ENCODE measurements at places on chromosomes 1 and 21. TPM values are rescaled to one million over a fixed set of nuclear protein-coding genes. Genes with fewer than 3 reads are reported as not detected.

DNA sequence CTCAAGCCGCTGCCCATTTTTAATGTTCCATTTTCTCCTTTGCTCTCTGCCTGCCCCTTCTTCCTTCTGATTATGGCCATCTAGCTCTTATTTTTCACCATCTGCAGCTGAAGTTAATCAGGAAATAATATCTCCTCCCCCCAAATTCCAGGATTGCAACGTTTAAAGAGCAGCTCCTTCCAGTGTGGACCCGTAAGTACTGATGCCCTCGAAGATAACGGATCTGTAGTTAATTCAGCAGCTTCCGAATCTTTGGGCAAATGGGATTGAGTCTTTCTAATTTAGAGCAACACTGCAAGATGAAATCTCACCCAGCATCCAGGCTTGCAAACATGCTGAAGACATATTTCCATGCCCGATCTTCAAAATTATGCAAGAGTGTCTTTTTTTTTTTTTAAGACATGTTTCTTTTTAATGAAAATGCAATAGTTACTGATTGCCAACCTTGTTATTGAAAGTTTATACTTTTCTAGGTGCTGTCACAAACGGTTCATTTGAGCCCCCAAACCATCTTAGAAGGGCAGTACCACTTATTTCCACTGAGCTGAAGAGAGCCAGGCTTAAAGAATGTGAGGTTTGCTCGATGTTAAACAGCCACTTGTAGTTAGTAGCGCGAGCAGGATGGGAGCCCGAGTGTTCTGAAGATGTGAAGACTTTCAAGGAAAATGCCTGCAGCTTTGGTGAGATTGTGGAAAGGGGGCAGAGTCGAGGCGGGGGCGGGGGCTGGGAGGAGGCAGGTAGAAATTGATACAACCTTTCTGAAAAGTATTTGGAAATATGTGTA, 10.9 kb upstream of the RCAN3 start:
- no peak for ATAC-seq

DNA sequence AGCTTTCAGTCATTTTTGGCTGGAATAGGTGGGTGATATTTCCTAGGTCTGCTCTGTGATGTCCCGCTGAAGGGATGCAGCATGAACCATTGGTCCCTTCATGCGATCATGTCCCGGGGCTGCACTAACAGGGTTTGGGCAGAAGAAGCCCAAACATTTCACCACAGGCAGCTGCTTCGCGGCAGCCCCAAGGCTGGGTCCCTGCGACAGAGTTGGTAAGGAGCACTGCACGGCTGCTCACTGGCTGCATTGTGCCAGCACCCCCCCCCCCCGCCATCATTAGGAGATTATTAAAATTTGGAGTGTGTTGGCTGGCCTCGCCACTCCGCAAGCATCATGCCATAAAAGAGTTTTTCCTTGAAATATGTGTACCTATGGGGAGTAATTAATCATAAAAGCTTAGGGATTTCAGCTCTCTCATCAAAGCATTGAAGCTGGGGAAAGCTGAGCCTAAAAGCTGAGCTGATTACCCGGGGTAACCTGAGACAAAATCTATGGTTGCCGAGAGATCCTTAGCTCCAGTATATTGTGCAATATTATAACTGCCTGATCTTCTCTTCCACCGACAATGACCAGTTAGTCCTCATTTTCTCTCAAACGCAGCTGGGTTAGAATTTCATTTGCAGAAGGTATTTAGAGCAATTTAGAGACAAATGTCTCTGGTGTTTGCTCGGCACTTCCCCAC, 62.5 kb downstream of the PEX14 start:
- no peak for ATAC-seq

DNA sequence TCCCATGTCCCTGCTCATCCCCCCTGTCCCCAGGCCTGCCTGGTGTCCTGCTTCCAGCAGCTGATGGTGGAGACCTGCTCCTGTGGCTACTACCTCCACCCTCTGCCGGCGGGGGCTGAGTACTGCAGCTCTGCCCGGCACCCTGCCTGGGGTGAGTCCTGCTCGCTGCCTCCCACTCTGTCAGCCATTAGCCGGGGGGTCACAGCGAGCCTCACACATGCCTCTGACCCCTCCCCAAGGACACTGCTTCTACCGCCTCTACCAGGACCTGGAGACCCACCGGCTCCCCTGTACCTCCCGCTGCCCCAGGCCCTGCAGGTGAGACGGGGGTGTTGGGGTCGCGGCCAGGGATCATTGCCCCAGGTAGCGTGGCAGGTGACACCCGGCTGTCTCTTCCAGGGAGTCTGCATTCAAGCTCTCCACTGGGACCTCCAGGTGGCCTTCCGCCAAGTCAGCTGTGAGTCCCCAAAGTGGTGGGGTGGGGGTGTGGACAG, 10.0 kb downstream of the SCNN1D start:
- ATAC-seq, result no peak

The AURKAIP1 gene
- total RNA-seq, result 138 TPM

The SYT11 gene
- total RNA-seq, result 24.7 TPM

The ASCL5 gene
- total RNA-seq, result not detected

The MAN1A2 gene
- 51.8 TPM for total RNA-seq

DNA sequence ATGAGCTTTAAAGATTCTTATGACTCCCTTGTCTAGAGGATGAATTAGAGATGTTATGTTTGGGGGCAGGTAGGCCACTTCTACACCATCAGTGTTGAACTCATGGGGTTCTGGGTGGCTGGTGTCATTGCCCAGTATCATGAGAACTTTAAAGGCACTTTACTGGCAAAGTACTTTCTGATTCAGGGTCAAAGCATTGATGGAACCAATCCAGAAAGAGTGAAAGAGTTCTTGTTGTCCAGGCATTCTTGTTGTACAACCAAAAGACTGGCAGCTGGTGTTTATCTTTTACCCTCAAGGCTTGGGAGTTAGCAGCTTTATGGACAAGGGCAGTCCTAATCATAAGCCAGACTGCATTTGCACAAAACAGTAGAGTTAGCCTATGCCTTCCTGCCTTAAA, 673.0 kb downstream of the USP25 start:
- ATAC-seq, result no peak

The SPTA1 gene
- not detected for total RNA-seq

DNA sequence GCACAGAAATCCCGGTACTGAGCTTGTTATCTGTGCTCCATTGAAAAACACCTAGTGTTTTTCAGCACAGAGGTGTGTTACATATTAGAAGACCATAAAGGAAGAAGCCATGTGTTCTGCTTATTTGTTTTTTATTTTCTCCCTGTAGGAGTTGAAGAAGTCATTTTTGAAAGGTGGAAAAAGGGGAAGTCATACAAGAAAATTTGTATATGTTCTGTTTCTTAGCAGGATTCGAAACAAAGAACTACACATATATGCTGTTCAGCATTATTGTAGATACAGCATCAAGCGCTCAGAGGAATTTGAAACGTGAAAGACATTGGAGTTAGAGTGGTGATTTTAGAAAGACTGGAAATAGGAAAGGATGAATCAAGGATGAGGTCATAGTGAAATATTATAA, 345.3 kb upstream of the ADGRL2 start:
- no peak for ATAC-seq

The DPT gene
- 354 TPM for total RNA-seq

The FCRL2 gene
- not detected for total RNA-seq

The GPR137B gene
- 12.8 TPM for total RNA-seq

- peak; percentile 50 for ATAC-seq
These were observed 65.5 kb downstream of the UBE2U start for GRCh38 chr1:64268653-64269557.

- no peak for ATAC-seq
These were observed 1.2 kb upstream of the MMEL1 start for GRCh38 chr1:2633936-2634491.

- no peak for ATAC-seq
These were observed 58.0 kb upstream of the GFI1 start for GRCh38 chr1:92544756-92545165.

DNA sequence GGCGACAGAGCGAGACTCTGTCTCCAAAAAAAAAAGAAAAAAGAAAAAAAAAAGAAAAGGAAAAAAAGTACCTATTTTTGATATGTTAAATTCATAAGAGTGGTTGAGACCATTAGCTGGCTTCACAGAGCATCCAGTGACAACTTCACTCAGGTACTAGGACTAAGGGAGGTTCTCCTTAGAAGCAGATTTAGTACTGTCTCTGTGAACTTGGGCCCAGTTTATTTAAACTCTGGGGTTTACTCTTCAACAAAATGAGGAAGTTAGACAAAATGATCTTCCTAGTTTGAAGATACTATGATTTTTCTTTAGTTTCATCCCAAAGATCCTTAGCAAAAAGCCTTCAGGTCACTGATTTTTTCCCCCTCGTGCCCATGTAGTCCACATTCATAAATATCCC, 21.2 kb downstream of the MACO1 start:
- no peak for ATAC-seq

DNA sequence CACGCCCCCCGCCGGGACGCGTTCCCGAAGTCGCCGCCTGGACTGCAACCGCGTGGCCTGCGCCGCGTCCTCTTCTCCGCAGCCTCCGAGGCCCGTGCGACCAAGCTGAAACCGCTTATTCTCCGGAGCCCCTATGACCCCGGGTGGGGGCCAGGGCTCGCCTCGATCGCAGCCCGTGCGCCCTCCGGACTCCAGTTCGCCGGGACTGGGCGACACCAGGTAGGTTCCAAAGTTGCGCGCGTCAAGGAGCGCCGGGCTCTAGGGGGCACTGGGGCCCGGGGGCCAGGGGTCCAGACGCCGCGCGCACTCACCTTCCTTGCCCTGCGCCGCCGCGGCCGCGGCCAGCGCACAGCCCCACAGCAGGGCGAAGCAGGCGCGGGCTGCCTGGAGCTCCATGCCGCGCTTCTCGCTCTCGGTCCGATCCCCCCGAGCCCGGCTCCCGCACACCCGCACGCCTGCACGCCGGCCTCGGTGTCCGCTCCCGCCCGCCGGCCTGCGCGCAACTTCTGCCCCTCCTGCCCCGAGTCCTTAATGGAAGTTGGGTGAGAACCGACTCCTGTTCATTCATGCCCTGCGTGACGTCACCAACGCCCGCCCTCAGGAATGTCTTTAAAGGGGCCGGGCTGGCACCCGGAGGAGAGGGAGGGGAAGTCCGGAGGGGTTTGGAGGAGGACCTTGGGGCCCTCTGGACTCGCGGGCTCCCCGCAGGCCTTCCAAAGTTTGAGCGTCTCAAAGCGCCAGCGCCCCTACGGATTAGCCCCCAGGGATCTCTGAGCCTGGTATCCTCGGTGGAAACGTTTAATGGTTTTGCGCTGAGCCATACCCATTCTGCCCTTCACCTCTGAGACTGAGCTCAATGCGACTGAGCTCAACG, at the start of gene EPHA2:
TSS of gene EPHA2 (minus strand) at position 533 of the 874 bp plus-strand sequence. CDS start at position 396, 137 bp downstream.
- ATAC-seq, result peak; percentile 81

The GSTM2 gene
- 93.7 TPM for total RNA-seq

- no peak for ATAC-seq
These were observed 22.0 kb downstream of the VPS26C start for GRCh38 chr21:37245151-37245550.

- no peak for ATAC-seq
These were observed 1.5 kb downstream of the RAP1A start for GRCh38 chr1:111621050-111621449.

DNA sequence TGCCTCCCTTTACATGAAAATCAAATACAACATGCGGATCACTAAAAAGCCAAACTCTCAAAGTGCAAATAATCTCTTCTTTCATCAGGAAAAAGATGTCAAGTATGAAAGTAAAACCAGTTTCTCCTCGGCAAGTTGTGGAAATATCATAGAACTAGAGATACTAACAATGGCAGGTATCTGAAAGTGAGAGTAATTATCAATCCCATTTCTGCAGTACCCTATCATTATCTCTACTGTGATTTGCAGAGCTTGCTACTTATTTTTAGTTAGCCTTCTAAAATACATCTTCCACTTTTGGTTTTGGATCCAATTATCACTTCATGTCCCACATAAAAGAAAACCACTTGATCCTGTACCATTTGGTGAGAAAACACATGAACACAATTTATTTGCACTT, 3.0 kb downstream of the TP53BP2 start:
- ATAC-seq, result no peak

DNA sequence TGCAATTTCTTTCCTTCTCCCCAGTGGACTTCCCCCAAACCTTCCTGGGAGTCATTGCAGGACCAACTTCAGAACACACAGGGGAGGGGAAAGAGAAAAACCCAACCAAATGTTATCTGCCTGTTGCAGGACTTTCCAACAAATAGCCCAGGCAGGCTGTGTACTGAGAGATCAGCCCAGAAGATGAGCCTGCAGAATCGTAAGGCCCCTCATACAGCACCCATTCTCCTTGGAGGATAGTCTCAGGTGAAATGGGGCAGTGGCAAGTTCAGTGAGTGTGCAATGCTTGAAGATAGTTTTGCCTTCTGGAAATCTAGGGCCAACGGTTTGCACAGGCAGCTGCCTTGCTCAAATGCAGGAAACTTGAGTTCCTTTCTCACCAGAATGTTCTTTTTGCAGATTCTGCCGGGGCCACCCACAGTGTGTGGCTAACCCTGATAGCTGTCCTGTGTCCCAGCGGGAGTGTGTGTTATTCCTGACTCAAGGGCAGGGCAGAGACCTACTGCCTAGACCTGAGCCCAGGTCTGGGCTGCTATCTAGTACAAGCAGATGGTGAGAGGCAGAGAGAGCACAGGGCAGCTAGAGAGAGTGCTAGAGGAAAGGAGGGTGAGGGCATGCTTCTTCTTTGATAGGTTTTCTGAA, 48.8 kb downstream of the GADD45A start:
- no peak for ATAC-seq

The CCDC181 gene
- total RNA-seq, result 2.6 TPM

DNA sequence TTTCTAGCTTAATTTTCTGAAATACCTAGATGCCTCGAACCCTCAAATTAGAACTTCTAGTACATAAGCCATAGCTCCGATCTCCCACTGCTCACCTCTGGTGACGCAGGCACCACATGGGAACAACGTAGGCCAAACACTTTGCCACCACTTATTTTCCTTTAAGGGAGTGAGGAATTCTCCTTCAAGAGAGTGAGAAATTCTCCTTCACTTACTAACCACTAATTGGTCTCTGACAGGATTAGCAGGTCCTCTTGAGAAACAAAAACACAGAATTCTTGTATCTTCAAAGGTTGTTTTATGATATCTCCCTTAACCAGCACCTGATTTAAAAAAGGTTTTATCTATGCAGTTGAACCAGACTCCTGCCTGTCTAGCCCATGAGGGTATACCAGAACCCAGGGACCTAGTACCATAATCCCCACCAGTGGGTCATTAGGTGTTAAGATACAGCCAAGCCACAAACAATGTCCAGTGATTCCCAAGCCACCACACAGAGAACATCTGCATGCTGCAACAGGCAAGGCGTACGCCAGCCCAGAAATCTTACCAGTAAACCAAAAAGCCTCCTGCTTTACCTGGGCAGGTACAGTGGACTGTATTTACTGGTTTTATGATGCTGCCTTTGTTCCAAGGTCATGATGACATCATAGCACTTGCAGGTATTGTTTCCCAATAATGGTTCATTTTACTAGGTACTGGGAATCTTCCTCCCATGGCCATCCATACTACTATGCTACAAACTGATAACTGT, 20.3 kb upstream of the CXADR start:
- no peak for ATAC-seq

The SLAMF8 gene
- 4.2 TPM for total RNA-seq

DNA sequence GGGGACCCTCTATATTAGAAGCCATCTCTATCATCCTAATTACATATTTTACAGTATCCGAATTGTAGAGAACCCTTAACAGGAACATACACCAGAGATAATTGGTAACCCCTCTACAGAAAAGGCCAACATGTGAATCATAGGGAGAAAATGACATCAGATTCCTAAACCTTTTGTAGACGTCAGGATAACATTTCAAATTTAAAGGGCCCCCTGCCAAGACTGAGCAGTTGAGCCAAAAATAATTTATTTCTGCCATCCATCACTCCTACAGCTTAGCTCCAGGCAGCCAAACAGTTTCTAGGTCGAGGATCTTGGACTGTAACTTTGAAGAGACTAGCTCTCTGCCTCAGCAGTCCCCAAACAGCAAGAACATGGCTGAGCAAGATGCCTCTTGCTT, 21.2 kb downstream of the ZNF697 start:
- peak; percentile 30 for ATAC-seq

Measured in gastroesophageal sphincter (tissue), 4 donors.